HS-27A (cell line): ENCODE measurements at places on chromosomes 7 and 10.
A peak's percentile ranks its signal among the peaks of the same experiment; 100 is the strongest.

DNA sequence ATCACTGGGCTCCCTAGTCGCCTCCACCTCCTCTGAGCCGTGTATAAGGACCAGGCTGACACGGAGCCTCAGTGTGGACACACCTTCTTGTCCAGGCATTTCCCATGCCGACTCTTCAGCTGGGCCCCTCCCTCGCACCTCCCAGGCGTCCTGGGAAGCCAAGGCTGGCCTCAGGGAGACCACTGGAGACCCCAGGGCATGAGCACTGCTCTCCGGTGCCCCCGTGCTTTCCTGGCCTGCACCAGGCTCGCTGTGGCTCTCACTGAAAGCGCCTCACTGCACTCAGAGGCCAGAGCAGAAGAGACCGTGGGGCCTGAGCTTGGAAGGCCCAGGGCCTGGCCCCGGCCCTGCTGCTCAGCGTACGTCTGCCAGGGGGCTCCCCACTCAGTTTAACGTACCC is 31.4 kb downstream of the LRRC27 start:
- no peak for DNase-seq

DNA sequence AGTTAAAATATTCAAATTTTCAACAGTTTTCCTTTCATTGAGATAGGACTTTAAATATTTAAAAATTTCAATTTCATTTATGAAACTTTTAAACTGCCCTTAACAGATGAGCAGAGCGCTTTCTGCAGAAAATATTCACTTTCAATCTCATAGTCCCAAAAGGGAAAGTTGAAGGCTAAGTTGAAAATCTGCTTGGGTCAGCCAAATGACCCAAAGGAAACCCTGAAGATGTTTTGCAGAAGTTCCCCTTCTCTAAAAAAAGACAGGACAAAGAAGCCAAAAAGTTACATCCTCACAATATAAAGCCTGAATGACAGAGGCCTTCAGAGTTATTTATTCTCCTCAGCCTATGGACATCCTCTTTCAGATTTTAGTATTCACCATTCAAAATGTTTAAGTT is 17.6 kb upstream of the SCIN start:
- DNase-seq, result no peak

DNA sequence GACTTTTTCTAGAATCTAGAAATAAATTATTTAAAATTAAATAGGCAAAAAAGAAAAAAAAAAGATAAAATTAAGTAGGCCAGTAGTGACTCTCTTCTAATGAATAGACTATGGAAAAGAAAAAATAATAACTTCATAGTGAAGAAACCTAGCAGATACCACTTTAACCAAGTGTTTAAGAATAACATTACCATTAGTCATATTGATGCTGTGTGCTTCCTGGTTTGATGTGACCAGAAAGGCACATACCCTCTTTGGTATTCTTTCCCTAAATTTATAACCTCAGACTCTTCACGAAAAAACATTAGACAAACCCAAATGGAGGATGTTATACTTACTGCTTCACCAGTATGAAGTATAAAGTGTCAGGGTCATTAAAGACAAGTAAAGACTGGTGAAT is 42.6 kb downstream of the KIF20B start:
- DNase-seq, result no peak

DNA sequence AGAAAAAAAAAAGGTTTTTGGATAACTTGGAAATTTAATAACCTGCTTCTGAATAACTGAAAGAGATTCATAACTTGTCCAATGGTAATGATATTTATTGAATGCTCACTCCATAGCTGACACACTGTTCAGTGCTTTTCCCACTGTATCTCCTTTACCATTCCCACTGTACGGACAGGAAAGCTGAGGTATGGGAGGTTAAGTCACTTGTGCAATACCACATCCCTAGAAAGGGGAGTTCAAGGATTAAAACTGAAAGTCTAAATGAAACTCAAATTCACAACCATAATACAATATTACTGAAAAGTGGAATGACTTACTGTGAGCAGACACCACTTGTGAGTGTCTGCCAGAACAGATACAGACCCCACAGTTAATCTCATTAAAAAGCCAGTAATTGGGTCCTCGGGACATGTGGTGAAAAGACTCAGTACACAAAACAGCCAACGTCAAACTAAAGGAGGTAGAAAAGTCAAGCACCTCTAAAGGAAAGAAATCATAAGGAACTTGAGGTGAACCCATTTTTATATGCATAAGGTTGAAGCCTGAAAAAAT is 13.8 kb upstream of the RHOBTB1 start:
- no peak for DNase-seq

DNA sequence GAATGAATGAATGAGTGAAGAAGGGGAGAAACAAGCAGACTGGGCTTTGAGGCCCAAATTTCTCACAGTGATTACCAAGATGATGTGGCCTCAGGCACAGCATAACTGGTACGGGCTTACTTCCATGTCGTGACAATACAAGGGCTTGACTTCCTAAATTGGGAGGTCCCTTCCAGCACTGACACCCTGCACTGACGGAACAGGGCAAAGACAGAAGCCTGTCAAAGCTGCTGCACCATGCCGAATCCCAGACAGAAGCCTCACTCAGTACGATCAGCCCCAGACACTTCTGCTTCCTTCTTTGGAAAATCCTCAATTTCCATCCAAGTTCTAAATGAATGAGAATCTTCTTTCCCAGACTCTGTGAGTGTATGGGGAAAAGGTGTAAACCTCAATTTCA is 51.9 kb downstream of the GNA12 start:
- no peak for DNase-seq

DNA sequence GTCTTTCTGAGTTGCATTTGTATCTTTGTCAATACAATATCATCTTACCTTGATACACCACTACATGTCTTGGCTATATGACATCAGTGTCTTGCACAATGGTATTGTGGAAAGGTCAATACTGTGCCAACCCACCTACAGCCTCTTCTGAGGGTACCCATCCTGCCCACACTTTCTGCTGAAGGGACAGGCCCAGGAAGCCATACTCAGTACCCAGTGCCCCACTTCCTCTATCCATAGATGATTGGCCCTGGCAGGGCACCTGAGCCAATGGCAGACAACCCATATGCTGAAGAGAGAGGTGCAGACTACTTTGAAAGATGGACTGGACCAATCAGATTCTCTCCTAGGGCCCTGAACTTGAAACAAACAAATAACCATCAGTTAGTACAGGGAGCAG is 152.0 kb upstream of the ADO start:
- no peak for DNase-seq

- no peak for DNase-seq
Measured at GRCh38 chr7:99554939-99555338, 3.0 kb upstream of the FAM200A start.

GRCh38 chr10:113746217-113746957 is 5.1 kb upstream of the PLEKHS1 start:
- peak; percentile 46 for DNase-seq
